ENCODE measurements at places on chromosomes 5 and 9.
A peak's percentile ranks its signal among the peaks of the same experiment; 100 is the strongest.

DNA sequence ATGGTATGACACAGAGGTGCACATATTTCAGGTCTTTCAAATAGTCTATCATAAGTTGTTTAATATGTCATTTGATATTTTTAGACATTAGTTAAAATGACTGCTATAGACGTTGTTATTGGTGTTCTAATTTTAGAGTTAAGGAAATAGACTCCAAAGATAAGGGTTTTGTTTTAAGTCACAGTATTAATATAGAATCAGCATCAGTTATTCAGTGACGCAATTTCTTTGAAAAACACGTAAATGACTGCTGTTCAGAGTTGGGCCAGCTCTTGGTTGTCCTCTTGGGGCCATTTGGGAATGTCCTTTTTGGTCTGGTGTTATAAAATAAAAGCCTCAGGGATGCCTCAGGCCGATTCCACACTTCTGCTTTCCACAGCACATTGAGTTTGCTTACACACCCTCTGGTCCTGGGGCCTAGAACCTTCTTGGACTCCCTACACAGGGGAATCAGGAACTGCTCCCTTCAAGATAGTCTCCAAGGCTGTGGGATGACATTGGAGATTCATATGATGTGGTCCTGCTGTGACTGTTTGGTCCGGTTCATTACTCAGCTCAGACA lies 14.3 kb downstream of the OTULIN start:
- peak; percentile 56 for DNase-seq

DNA sequence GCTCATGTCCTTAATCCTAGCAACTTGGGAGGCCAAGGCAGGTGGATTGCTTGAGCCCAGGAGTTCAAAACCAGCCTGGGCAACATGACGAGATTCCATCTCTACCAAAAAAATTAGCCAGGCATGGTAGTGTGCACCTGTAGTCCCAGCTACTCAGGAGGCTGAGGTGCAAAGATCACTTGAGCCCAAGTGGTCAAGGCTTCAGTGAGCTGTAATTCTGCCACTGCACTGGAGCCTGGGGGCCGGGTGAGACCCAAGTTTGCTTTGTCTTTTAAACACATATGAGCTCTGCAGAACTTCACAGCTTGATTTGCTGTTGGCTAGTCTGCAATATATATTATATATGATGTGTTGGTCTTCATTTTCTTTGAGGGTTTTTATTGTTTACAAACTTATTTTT lies 89.8 kb downstream of the UBE2R2 start:
- no peak for DNase-seq

- DNase-seq, result no peak
Observed at GRCh38 chr5:168422431-168422830, 63.8 kb upstream of the RARS1 start.

DNA sequence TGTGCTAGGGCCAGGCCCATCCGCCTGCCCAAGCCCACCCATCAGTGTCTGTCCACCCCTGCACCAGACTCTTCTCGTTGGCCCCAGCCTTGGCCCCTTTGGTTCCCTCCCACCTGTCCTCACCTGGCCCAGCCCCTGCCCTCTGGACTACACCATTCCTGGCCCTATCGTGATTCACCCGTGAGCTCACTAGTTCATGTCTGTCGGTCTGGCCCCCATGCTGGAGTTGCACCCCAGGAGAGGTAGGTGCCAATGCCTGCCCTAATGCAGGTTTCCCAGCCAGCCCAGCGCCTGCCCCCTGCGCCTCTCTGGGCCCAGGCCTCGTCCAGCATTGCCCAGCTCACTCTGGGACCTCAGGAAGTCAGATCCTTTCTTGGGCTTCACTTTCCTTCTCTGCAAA lies 115.4 kb upstream of the LMX1B start:
- no peak for DNase-seq

GRCh38 chr5:74017786-74018211 lies 391.8 kb downstream of the ARHGEF28 start:
- DNase-seq, result no peak

- DNase-seq, result no peak
Observed at GRCh38 chr5:78799266-78800017, 150.9 kb upstream of the LHFPL2 start.

DNA sequence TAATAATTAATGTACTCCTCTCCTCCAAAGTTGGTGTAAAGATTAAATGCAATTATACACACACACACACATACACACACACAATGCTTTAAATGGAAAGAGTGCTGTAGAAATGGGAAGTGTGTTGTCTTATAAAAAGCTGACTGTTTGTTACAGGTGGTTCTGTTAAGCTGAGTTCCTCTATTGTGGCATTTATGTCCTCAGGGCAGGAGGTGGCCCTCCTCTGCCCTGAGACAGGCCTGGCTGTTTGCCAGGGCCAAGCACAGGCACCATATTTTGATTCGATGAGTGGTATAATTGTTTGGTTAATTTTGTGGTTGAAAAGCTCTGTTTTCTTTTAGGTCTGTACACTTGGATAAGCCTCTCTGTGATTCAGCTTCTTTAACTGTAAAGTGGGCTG lies 573.9 kb downstream of the KIF4B start:
- no peak for DNase-seq

- no peak for DNase-seq
Observed at GRCh38 chr5:150092159-150092787, 5.9 kb upstream of the CSF1R start.

GRCh38 chr5:125558466-125558865 lies 812.0 kb upstream of the ZNF608 start:
- DNase-seq, result no peak

DNA sequence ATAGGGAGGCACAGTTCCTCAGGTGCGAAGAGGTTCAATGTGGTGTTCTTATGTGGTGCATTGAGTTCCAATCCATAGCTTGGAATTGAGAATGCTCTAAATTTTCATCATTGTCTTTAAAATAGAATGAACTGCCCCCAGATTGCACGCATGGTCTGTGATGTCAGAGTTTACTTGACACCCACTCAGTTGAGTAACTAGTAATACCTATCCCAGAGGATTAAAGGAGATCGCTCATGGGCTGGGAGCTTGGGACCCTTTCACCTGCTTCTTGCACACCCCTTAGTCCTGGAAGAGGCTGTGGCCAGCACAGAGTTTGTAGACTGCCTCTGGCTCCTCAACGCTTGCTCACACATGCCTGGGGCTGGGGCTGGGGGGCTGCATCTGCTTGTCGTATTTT lies 95.1 kb upstream of the OTULINL start:
- DNase-seq, result no peak

Data from germinal center (tissue), 1 donor.